Activated CD4-positive, alpha-beta T cell treated with anti-CD3 and anti-CD28 coated beads, Interleukin-2, amount 50 U/mL, for 24 hours (primary cell): ENCODE measurements at places on chromosomes 3 and 15.

- no peak for DNase-seq
Observed at GRCh38 chr3:11898611-11899325, 52.1 kb upstream of the TAMM41 start.

- DNase-seq, result no peak
Observed at GRCh38 chr3:190606596-190606995, 92.7 kb downstream of the IL1RAP start.

DNA sequence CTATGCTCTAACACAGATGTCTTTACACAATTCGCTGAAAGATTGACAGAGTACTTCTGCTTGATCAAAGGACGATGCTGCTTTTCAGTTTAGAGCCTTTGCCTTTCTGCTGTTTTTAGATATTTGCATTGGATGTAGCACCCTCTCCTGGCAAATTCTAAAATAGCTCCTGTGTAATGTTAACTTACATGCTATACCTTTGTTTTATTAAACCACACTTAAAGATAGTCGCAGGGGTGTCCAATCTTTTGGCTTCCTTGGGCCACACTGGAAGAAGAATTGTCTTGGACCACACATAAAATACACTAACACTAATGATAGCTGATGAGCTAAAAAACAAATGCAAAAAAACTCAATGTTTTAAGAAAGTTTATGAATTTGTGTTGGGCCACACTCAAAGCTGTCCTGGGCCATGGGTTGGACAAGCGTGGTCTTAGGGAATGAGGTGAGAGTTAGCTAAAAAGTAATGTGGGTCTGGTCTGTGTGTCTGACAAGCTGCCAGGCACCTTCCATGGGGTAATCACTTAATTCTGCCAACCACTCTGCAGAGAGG is 62.9 kb downstream of the ATG7 start:
- DNase-seq, result no peak

DNA sequence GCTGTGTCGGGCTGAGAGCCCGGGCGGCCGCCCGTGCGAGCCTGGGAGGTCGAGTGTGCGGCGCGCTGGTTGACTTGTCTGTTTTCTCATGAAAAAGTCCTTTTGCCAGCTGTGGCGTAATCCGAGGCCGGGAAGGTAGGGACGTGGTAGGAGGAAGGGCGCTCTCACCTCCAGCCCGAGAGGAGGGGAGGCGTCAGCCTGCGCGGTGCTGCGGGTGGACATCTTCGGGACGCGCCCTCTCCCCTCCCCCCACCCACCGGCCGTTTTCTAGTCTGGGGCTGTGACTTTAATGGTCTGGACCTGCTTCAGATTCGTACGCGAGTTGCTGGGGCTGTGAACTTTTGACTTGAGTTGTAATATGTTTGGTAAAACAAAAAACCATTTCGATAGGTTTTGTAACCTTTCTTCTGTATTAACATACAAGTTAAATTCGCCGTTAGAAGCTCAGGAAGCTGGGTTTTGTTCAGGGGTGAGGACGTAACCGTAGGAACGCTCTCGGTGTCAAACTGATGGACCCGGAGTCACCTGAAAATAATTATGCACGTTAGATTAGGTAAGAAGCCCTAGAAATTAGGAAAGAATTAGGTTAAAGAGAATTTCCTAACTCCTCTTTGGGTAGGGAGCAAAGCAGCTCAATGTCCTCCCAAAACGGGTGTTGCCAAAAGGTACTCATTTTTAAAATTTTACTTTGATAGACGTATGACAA is 762 bp downstream of the NCK1 start:
- peak; percentile 7 for DNase-seq

GRCh38 chr3:73624821-73625665 is at the start of gene PDZRN3:
TSS of gene PDZRN3 (minus strand) at chr3:73624941.
- DNase-seq, result no peak

GRCh38 chr15:72511536-72511935 is 37.4 kb downstream of the ARIH1 start:
- no peak for DNase-seq

GRCh38 chr3:19148768-19149091 is 420 bp downstream of the KCNH8 start:
- no peak for DNase-seq

GRCh38 chr15:49131403-49131802 is 24.0 kb downstream of the COPS2 start:
- DNase-seq, result no peak

GRCh38 chr3:46482632-46483350 is 15.0 kb upstream of the RTP3 start:
- no peak for DNase-seq

DNA sequence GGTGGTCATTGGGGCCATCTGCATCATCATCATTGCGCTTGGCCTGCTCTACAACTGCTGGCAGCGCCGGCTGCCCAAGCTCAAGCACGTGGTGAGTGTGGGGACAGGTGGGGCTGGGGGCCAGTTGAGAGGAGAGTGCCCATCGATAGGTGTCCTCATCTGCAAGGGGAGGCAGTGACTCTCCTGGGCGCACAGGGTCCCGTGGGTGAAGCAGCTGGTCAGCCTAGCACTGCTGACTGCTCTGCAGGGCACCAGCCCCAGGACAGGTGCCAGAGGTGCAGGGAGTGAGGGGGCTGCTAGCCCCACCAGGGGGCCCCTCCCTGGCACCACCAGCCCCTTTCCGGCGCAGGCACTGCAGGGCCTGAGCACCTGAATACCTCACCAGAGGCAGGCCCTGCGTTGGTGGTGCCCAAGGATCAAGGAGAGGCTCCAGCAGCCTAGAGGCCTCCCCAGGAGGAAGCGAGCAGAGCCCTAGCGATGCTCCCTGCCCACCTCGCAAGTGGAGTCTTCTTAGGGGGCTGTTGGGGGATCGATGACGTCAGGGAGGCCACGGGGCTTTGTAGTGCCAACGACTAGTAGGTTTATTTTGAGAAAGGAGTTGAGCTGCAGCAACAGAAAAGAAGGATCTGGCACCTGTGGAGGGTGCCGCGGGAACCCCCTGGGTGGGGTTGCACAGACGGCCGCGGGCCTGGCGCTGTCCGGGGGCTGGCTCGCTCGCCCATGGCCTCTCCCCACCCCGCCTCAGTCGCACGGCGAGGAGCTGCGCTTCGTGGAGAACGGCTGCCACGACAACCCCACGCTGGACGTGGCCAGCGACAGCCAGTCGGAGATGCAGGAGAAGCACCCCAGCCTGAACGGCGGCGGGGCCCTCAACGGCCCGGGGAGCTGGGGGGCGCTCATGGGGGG is 976 bp upstream of the ABTB1 start:
- DNase-seq, result no peak

GRCh38 chr15:59303633-59304032 is 69.0 kb downstream of the MYO1E start:
- DNase-seq, result no peak

- DNase-seq, result no peak
Observed at GRCh38 chr15:94653071-94653470, 421.7 kb downstream of the MCTP2 start.

- peak; percentile 12 for DNase-seq
Observed at GRCh38 chr3:47057212-47057671, 77.8 kb downstream of the NBEAL2 start.

DNA sequence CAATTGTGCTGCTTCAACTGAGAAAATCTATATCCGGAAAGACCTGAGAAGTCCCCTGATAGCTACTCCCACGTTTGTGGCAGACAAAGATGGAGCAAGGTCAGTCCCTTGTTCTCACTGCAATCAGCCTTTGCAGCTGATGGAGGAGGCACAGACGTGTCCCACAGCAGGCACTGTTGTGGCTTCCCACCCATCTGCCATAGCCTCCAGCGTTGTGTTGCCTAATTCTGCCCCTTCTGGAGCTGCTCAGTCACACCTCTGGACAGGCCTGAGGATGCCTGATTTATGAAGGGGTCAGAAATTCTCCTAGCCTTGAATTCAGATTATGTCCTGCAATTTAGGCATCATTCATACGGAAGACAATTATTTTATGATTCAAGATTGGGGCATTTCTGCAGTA is 41.9 kb downstream of the MRPS25 start:
- DNase-seq, result no peak

- no peak for DNase-seq
Observed at GRCh38 chr15:63334821-63335220, 46.8 kb downstream of the CA12 start.

DNA sequence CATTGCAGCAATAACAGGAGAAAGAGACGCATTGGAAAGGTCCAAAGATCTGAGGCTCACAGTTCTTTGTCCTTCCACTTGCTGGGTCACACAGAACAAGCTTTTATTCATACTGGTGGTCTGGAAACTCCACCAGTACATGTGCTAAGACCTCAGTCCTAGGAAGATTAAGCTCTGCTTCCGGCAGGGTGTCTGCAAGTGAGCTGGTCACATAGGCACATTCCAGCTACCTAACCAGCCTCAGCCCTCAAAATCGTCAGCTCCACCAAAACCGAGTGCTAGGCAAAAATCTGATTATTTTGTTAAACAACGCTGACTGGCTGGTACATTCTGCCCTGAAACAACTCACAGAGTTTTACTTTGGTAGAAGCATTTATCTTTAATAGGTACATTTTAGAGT is 2.2 kb downstream of the ZBED2 start:
- DNase-seq, result no peak

- DNase-seq, result no peak
Observed at GRCh38 chr3:177286034-177286433, 88.8 kb upstream of the TBL1XR1 start.

GRCh38 chr15:74131628-74132413 is 1.4 kb downstream of the ISLR2 start:
- no peak for DNase-seq

- no peak for DNase-seq
Observed at GRCh38 chr3:140766465-140766864, 88.6 kb downstream of the TRIM42 start.

DNA sequence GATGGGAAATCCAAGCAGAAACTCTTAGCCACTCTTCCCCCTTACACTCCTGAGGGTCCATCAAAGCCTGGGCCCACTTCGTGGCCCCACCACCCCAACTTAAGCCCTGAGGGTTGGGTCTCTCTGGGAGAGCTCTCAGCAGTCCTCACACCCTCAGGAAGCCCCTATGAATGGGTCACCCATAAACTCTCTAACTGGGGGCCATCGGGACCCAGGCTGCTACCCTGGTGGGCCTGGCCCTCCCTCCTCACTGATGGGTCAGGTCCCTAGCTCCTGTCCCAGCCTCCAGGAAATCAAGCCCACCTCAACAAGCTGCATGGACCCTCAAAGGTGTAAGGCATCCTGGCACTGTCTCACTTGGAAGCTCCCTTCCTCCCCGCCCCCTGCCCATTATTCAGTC is 19.4 kb downstream of the SH2D7 start:
- no peak for DNase-seq

GRCh38 chr3:194986208-194987043 is 284.5 kb downstream of the XXYLT1 start:
- no peak for DNase-seq

DNA sequence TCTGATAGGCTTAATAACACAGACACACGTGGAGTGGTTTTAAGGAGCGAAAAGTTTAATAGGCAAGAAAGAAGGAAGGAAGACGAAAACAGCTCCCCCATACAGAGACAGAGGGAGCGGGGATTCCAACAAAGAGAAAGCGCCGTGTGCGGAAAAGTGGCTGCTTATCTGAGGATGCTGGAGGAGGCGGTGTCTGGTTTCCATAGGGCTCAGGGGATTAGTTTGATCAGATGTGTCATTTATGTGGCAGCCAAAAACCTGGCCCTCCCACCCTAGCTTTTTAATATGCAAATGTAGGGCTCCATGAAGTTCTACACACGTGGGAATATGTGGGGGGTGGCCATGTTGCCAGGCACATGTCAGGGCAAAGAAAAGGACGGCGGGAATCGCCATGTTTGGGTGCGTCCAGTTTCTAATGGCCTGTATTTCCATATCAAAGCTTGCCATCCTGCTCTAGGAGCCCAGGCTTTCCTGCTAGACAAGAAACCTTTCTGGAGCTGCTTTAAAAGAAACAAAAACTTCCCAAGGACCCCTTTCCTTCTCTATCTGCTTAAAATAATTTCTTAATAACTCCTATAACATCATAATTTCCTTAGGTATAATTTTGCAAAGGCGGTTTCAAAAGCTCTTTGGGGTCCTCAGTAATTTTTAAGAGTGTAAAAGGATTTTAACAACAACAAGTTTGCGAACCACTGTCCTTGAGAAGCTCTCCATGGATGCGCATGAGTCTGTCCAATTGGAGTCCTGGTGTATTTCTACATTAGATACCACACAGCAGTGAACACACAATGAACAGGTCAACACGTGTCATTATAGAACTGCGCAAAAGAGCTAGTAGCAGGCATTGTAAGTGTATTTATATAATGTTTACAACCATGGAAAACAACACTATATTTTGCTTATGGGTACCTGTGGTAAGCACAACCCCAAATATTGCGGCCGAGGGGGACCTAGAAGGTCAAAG is 622 bp upstream of the ZNF589 start:
- no peak for DNase-seq
